ENCODE measurements at places on chromosomes 7 and 10. TPM values are rescaled to one million over a fixed set of nuclear protein-coding genes. Genes with fewer than 3 reads are reported as not detected.

Gene METTL27
- total RNA-seq, result 8.1 TPM

Gene CLEC2L
- total RNA-seq, result not detected

Gene CDH23
- total RNA-seq, result not detected

Gene GNG11
- total RNA-seq, result 76.7 TPM

Gene PIK3CG
- total RNA-seq, result 0.13 TPM

Gene SPDYE6
- total RNA-seq, result not detected

Gene CXCL12
- 128 TPM for total RNA-seq

Gene ADAM12
- 8.1 TPM for total RNA-seq

Gene PAPOLB
- total RNA-seq, result not detected

Gene LRIT1
- total RNA-seq, result not detected
